ENCODE measurements at places on chromosomes 2 and 18. TPM values are rescaled to one million over a fixed set of nuclear protein-coding genes. Genes with fewer than 3 reads are reported as not detected.

The CEBPZOS gene
- 12.9 TPM for total RNA-seq

The DYNAP gene
- not detected for total RNA-seq

The MC5R gene
- not detected for total RNA-seq

The SPDYA gene
- total RNA-seq = 0.79 TPM

The TWIST2 gene
- 17.8 TPM for total RNA-seq

The TMEFF2 gene
- 0.26 TPM for total RNA-seq

The ARHGEF4 gene
- 1.3 TPM for total RNA-seq

The ATP6V1B1 gene
- total RNA-seq = 1.3 TPM

The ARHGAP25 gene
- total RNA-seq = 0.50 TPM

The ACKR3 gene
- total RNA-seq = 6.0 TPM

The EVX2 gene
- total RNA-seq = not detected

The CHRND gene
- total RNA-seq = not detected

The SERPINB4 gene
- not detected for total RNA-seq

The SNTG2 gene
- total RNA-seq = not detected

The CCDC150 gene
- 6.7 TPM for total RNA-seq

The HJURP gene
- total RNA-seq = 20.3 TPM

The RBM43 gene
- 8.0 TPM for total RNA-seq

The SAG gene
- not detected for total RNA-seq

The SEPTIN10 gene
- total RNA-seq = 146 TPM

The TGFA gene
- 0.06 TPM for total RNA-seq

The VWC2L gene
- under 0.01 TPM for total RNA-seq

All from aortic smooth muscle cell (primary cell).